ENCODE measurements at places on chromosomes 11 and 22.

GRCh38 chr11:110522471-110522870, 92.7 kb downstream of the FDX1 start:
- no peak for DNase-seq

DNA sequence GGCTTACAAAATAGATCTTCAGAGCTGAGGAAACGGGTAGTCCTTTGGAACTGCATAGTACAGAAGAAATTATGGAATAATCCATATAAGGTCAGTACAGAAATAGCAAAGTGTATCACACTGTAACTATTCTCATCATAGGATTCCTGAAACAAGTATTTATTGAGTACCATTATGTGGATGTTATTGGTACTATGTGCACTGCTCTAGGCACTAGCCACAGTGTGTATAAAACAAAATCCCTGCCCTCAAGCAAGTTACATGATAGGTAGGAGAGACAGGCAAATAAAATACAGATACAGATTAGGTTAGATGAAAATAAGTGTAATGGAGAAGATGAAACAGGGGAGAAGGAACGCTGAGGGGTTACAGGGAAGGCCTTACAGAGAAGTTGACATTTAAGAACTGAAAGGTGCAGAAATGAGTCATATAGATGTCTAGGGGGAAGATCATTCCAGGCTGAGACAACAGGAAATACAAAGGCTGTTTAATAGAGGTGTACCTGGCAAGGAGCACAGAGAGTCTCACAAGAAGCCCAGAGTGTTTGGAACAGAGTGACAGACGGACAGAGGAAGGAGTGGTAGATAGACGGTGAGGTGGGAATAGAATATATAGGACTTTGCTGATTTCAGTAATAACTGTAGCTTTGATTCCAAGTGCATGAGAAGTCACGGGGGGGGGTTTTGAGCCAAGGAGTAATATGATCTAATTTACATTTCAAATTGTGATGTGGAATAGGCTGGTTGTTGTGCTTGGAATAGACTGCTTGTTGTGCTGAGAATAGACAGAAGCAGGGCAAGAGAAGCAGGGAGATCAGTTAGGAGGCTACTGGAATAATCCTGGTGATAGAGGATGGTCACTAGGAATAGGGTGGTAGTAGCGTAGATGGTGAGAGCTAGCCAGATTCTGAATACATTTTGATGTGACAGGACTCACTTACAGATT, 13.7 kb downstream of the RNF141 start:
- no peak for DNase-seq

DNA sequence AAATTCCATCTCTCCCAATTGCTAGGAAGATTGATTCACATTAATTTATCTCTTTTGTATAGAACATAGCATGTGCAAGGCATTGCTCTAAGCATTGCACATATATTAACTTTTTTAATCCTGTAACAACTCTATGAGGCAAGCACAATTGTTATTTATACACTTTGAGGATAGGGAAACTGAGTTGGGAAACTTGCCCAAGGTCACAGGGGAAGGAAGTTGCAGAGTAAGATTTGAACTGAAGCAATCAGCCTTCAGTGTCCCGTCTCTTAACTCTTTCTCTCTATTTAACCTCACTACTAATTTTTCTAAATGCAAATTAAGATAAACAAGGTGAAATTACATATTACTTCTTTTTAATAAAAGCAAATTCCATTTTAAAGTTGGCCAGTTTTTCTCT, 22.2 kb downstream of the OR56B4 start:
- no peak for DNase-seq

GRCh38 chr22:24146194-24146616, 35.1 kb upstream of the SUSD2 start:
- DNase-seq = peak; percentile 30

DNA sequence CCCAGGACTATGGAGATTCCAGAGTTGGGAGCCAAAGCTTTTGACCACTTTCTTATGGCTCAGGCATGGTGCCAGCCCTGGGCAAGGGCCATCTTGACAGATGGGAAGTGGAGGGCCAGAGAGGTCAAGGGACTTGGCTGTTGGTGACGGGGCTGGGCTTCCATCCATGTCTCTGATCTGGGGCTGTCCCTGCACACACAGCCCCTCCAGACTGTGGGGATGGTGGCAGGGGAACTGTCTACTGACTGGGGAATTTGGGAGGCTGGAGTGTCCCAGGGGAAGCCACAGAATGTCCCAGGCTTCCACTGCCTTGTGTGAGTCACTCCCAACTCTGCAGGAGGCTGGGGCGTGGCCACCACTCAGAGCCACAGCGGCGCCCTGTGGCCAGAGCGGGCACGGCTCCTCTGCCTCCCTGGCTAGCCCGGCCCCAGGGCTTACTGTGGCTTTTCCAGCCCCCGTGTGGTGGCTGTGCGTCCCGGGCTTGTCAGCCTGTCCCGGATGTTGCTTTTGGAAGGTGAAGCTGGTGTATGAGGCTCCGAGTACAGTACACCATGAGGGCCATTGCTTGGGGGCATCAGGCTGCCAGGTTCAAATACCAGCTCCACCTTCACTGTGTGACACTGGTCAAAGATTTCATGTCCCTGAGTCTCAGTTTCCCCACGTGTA, 19.6 kb downstream of the C22orf23 start:
- peak; percentile 35 for DNase-seq

GRCh38 chr11:78420255-78420764, 2.7 kb upstream of the GAB2 start:
- DNase-seq = peak; percentile 2

- DNase-seq = no peak
Observed at GRCh38 chr22:31107894-31108218, 488 bp upstream of the SELENOM start.

DNA sequence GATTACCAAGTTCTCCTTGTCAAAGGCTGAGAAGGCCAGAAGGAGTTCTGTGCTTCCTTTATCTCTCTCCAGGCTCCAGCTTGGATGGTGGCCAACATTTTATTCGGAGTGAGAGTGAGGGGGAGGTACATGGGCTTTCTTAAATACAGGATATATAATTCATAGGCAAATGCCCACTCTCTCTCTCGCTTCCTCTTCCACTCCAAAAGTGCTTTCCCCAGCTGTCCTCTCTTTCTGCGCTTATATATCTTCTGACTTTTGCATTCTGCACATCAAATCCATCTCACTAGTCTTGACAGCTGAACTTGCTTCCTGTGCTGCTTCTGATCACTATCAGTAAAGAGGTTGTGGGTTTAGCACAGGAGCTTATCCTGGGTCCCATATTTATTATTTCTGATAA, 125.4 kb upstream of the ARHGAP20 start:
- DNase-seq = no peak

DNA sequence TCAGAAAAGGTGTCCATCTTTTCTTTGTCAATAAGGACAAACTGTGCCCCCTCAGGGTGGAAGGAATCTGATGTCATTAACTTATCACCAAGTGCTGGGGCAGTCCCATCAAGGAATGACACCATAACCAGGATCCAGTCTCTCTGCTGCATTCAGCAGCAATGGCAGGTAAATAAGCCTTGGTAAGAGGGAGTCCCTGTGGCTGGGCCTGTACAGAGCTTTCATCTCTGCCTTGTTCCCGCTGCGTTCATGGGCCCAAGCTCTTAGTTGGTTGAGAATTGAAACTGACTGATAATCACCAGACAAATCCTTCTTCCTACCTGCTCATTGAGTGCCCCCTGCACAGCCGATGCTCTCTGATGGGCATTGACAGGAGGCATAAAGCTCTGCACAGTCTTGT, 22.7 kb downstream of the EIF3F start:
- DNase-seq = no peak

DNA sequence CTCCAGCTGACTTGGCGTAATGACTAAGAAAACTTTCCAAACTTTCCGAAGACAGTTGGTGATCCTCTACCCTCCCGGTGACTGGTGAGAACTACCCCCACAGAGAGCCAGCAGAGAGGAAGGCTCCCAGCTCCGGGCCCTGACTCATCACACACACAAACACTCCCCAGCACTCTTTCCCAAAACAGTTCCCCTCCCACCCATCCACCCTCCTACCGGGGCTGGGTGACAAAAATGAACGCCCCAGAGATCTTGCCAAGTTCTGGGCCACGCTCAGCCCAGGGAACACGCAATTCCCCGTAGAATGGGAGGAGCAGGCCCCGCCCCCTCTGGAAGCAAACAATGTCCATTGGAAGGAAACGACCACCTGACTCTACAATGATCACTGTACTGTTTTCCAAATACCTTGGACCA, 21.3 kb upstream of the JAM3 start:
- no peak for DNase-seq

DNA sequence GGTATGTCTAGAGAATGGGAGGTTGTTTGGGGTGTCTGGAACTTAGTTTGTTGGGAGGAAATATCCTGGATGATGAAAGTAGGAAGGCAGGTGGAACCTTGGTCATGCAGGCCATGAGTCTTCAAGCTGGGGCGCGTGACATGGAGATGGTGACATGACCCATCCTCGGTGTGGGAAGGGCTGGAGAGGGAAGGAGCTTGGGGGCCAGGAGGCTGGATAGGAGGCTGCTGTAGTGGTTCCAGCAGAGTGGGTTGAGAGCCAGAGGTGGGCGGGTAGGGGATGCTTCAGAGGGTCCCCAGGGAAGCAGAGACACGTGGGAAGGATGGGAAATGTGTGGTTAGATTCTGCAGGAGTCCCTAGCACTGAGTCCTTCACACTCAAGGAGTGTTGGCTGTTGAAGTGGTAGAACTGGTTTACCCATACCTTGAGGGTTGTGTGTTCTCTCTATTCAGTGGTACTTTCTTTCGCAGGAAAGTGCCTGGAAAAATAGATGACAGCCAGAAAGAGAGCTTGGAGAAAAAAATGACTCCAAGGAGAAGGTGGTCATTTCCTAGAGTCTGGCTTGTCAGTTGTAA, 56.8 kb downstream of the LDLRAD3 start:
- DNase-seq = no peak

- DNase-seq = no peak
Observed at GRCh38 chr22:30889268-30889995, 79.1 kb downstream of the MORC2 start.
